Lower lobe of right lung (tissue), 2 donors: ENCODE measurements at places on chromosomes 11 and 22. TPM values are rescaled to one million over a fixed set of nuclear protein-coding genes. Genes with fewer than 3 reads are reported as not detected.
A peak's percentile ranks its signal among the peaks of the same experiment; 100 is the strongest.

- no peaks in the 10 kb centered on the region for H3K4me1 ChIP-seq
- no peak for DNase-seq
- no peak overlapping the region for H3K27ac ChIP-seq
- no peak overlapping the region for H3K4me3 ChIP-seq
- peaks cover 96% of the 10 kb centered on the region for H3K36me3 ChIP-seq
- no peaks in the 10 kb centered on the region for H3K27me3 ChIP-seq
These were observed 36.9 kb downstream of the F2 start for GRCh38 chr11:46755962-46756361.

GRCh38 chr22:50613291-50613981 lies 12.8 kb downstream of the MAPK8IP2 start:
- peak overlapping the region; percentile 46 for H3K27ac ChIP-seq
- H3K4me3 ChIP-seq: no peak overlapping the region
- no peaks in the 10 kb centered on the region for H3K36me3 ChIP-seq
- H3K4me1 ChIP-seq: peaks cover 8% of the 10 kb centered on the region

DNA sequence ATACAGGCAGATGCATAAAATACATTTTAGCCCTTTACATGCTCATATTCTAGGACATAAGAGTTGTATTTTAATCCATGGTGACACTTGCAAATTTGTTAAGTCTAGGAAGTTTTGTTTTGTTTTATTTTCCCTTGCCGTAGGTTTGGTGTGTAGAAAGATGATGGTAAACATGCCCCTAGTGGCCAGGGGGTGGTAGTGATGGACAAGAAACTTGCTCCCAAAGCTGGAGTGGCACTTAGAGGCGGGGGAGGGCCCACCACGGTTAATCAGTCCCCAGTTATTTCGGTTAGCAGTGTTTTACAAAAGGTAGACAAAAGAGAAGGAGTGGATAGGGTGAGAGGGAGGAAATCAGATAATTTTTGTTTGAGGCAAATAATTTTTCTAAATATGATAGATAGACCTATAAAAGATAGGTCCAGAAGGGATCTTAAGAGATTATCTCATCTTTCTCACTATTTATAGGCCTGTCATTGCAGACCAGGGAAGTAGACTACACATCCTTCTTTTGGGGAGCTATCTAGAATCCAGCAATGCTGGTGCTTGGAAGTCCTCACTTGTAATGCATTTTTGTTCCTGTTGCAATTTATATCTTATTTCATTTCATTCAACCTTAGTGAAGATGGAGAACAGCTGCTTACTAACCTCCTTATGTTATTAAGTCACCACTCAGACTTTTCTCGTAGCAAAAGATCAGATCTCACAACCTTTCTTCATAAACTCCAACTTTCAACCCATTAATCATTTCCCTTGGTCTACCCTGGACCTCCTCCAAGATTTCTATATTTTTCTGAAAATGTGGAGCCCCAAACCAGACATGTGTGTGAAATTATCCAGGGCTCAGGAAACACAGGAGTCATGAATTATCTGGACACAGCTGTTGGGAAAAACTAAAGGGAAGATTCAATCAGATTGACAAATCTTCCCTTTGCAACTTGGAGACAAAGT lies 5.9 kb upstream of the BDNF start:
- H3K4me3 ChIP-seq: no peak overlapping the region
- peaks cover 19% of the 10 kb centered on the region for H3K27me3 ChIP-seq
- DNase-seq: no peak
- no peaks in the 10 kb centered on the region for H3K36me3 ChIP-seq
- H3K27ac ChIP-seq: no peak overlapping the region
- peaks cover 7% of the 10 kb centered on the region for H3K4me1 ChIP-seq

GRCh38 chr11:15159085-15159484 lies 44.4 kb downstream of the INSC start:
- H3K4me3 ChIP-seq: no peak overlapping the region
- H3K27ac ChIP-seq: no peak overlapping the region
- no peaks in the 10 kb centered on the region for H3K36me3 ChIP-seq
- no peaks in the 10 kb centered on the region for H3K4me1 ChIP-seq

GRCh38 chr11:46392421-46393230 lies 1.1 kb upstream of the CHRM4 start:
- no peak overlapping the region for H3K27ac ChIP-seq
- peaks cover 34% of the 10 kb centered on the region for H3K4me1 ChIP-seq
- H3K4me3 ChIP-seq: peak overlapping the region; percentile 46

Gene SSH3
- total RNA-seq: 37.7 TPM
